ENCODE measurements at places on chromosomes 6 and 20. TPM values are rescaled to one million over a fixed set of nuclear protein-coding genes. Genes with fewer than 3 reads are reported as not detected.

Gene THBD
- 17.5 TPM for polyA plus RNA-seq

Gene BPIFB1
- not detected for polyA plus RNA-seq

Gene MOG
- 4.8 TPM for polyA plus RNA-seq

Gene RFX6
- polyA plus RNA-seq = not detected

Gene PRDM13
- polyA plus RNA-seq = not detected

Gene RGS17
- 0.07 TPM for polyA plus RNA-seq

Gene SNAP25
- polyA plus RNA-seq = 1.8 TPM

Gene RIPOR3
- polyA plus RNA-seq = 12.9 TPM

Gene BTNL2
- not detected for polyA plus RNA-seq

Gene TREM1
- polyA plus RNA-seq = 1.1 TPM

Gene TMEM74B
- polyA plus RNA-seq = 7.8 TPM

Gene SMLR1
- polyA plus RNA-seq = not detected

Gene ANKEF1
- 0.75 TPM for polyA plus RNA-seq

Gene BMP6
- polyA plus RNA-seq = 3.0 TPM

Gene LY6G6C
- 0.18 TPM for polyA plus RNA-seq

Gene CDH26
- polyA plus RNA-seq = 0.88 TPM

Gene SYTL3
- polyA plus RNA-seq = 5.0 TPM

Gene REM1
- 2.9 TPM for polyA plus RNA-seq

Gene PREX1
- polyA plus RNA-seq = 9.0 TPM
